Foreskin keratinocyte (primary cell): ENCODE measurements at places on chromosomes 13 and 19.

DNA sequence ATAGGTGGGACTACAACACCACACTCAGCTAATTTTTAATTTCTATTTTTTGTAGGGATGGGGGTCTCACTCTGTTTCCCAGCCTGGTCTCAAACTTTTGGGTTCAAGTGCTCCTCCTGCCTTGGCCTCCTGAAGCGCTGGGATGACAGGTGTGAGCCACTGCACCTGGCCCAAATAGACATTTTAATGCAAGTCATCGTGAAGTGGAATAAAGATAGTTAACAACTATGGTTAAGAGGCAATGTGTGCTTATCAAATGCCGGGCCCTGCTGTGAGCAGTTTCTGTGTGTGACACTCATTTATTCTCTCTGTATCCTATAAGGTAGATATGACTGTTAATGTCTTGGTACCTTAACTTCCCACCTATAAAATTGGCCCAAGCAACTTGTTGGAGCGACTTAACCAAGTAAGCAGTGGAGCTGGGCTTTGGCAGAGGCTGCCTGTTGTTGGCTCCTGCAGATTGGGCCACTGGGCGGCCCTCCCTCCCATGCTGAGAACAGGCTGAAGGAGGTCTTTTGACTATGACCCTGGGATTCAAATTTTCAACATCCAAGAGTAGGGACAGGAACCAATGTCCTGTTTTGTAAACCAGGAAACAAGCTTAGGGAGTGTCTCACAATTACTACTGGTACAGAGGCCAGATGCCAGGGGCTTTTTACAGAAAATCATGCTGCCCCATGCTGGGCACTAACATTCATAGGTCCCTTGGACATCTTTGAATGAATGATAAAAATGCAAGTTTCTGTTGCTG lies 450.7 kb downstream of the TSHZ3 start:
- no peak for DNase-seq

DNA sequence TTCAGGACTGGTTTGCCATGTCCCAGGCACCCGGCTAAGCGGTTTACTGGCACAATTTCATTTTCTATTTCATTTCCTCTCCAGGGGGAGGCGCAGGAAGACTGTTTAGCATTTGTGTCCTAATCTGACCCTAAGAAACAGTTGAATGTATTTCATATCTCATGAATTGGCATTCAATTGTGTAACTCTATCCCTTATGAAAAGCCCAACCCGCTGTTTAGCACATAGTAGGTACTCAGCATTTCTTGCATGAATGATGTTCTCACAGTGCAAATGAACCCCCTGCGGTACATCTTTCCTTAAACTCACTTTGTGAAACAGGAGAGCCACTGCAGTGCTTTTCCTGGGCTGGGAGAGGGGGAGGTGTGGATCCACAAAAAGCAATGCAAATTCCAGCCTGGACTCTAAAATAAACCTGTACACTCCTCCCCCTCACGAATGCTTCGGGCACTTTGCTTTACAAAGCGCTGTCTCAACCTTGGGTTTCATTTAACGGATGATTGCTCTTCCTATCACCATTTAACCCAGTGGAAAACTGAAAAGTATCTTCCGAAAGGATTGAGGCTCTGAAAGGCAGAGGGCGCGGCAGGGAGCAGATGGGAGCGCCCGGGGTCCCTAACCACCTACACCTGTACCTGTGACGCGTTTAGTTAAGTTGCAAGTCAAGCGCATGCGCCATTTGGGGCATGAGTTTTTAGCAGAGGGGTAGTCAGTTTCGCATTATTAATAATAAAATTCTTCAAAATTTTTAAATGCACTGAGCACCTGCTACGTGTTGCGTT lies 1.2 kb upstream of the EEF2 start:
- no peak for DNase-seq

- DNase-seq, result no peak
Observed at GRCh38 chr19:8311461-8312260, 3.5 kb upstream of the CD320 start.

GRCh38 chr19:1045247-1045603 lies 5.3 kb downstream of the ABCA7 start:
- no peak for DNase-seq

DNA sequence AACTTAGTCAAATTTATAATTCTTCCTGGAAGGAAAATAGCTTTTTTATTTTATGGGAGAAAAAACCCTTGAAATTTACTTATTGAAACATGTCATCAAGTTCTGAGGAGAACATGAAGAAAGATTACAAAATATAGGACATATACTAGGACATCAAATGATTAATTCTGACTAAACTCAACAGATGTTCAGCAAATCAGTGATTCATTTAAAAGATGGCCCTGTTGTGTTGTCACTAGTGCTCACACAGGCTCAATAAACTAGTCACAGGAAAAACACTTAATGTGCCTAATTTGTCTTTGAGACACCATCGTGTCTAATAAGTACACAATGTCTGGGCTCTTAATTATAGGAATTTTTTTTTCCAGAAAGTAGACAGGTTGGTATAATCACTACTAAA lies 223.8 kb upstream of the TMTC4 start:
- DNase-seq, result no peak

GRCh38 chr19:47110521-47111005 lies 3.0 kb downstream of the ZC3H4 start:
- no peak for DNase-seq

- DNase-seq, result no peak
Observed at GRCh38 chr19:40241809-40242384, 15.4 kb upstream of the CCNP start.

DNA sequence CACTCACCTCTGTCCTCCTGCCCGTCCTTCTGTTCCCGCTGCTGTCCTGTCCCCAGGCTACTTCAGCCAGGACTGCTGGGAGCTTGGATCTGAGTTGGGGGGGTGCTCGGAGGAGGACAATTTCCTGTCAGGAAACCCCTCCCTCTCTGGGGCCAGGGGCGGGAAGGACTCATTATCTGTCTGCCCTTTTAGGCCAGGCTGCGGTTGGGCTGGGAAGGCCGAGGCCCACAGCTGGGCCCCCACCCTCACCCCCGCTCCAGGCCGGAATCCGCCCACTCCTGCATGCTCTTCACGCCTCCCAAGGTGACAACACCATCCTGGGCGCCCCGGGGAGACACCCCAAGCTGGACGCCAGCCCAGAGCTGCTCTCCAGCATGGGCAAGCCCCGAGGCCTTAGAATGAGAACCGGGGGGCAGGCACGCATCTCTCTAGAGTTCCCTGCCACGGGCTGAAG lies at the start of gene EXOC3L2:
EXOC3L2 (minus strand) TSS at position 74 of the 454 bp plus-strand sequence. CDS start 6,362 bp downstream, outside the sequence.
- DNase-seq, result no peak

DNA sequence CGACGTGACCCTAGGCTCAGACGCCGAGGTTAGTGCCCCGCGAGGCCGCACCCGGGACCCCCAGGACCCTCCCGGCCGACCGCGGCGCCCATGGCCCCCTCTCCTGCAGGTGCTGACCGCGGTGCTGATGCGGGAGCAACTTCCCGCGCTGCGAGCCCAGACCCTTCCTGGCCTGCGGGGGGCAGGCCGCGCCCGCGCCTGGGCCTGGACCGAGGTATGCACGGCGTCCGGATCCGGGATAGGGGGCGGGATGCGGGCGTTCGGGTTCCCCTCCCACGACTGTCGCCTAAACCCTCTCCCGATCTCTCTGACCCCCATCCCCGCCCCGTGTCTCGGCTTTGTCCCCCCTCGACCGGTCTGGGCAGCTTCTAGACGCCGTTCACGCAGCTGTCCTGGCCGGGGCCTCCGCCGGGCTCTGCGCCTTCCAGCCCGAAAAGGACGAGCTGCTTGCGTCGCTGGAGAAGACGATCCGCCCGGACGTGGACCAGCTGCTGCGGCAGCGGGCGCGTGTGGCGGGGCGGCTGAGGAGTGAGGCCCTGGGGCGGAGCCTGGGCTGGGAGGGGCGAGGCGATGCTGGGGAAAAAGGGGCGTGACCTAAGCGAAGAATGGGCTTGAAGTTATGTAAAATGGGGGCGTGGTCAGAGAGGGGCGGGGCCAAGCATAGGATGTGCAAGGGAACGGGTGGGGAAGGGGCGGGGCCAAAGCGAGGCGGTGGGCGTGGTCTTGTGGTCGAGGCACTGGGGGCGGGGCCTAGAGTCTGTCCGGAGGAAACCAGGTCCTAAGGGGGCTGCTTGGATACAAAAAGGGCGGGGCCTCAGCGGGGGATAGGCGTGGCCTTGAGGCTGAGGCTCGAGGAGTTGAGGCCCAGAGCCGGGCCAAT lies 16.0 kb upstream of the COLGALT1 start:
- peak; percentile 49 for DNase-seq

GRCh38 chr19:55486971-55487923 lies 989 bp upstream of the SSC5D start:
- DNase-seq, result peak; percentile 90

DNA sequence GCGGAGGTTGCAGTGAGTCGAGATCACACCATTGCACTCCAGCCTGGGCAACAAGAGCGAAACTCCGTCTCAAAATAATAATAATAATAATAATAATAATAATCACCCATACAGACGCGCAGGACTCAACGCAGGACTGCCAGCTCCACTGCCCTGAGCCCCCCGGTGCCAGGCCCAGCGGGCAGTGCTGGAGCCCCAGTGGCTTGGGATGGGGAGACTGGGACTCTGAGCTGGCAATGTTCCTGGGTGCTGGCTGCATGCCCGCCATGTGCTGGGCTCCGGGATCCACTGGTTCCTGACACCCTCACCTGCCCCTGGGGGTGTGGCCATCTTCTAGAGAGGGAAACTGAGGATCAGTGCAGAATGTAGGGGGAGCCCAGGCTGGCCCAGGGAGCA lies 325 bp upstream of the AZU1 start:
- no peak for DNase-seq

DNA sequence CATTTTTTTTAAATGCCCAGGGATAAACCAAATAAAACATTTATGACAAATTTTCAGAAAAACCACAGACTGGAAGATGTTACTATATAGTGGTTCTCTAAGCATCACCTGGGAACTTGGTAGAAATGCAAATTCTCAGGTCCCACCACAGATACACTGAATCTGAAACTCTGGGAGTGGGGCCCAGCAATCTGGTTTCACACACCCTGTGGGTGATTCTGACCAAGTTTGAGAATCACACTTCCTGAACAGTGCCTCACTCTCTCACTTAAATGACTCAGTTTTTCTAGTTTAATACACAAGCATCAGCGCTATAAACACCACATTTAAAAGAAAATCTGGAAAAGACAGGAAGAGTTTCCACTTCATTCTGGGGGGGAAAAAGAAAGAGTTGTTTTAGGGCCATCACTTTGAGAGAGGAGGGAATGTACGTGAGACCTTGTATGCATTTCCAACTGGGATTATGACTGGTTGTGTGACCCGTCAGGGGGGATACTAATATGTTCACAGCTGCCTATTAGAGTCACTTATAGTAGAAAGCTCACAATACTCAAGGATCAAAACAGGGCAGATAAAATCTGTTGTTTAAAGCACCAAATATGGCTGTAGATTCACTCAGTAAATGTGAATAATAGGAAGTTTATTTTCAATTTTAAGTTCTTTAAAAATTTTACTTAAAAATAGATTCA lies 567.7 kb downstream of the GPC6 start:
- no peak for DNase-seq
